ENCODE measurements at places on chromosomes 5 and 9.

GRCh38 chr9:72788966-72789735, 163.7 kb downstream of the ALDH1A1 start:
- DNase-seq, result no peak

GRCh38 chr9:94168203-94169000, 84.1 kb downstream of the PTPDC1 start:
- no peak for DNase-seq

DNA sequence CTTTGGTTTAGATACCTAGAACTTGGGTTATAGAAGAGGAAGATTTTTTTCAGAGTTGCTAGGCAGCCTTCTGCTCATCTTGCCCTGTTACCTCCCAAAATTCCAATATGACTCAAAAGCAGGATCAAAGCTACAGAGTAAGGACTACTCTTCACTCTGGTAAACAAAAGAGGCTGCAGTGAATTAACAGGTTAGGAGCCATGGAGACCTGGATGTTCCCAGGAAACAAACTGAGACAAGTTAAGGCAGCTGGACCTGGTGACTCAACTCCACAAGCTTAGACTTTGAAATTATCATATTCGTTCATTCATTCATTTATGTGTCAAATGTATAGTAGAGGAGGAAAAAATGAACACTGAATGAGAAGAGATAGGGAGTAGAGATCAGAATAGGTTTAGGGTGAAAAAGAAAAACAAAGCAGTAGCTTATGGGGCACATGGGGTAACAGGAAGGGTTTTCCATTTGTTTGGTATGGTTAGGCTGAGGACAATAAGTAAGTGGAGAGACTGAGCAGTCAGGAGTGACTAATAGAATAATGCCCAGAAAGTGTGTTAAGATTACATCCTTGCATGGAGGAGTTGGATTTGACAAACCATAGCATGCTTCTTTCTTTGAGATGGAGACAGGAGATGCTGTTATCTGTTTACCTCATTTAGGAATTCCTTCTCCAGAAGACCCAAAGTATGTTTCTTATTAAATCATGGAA, 464.0 kb upstream of the ZNF608 start:
- no peak for DNase-seq

DNA sequence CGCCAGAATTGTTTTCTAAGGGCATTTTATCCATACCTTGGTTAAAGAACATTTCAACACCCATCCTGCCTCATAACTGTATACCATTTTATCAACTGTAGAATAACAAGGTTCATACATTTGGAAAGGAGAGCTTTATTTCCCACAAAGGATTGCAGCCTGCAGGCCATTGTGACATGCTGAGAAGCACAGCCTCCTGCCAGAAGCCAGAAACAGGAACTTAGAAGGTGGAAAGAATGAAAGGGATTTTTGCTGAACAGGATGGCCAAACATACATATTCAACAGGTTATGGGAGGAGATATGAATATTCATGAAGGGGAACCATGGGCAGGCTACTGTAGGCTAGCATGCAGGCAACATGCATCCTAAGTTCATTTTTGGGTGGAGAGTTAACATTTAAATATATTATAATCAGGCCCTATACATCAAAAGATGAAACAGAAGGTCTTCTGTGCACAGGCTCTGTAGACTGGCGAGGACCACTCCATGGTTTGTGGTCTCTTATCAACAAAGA, 59.9 kb upstream of the DIRAS2 start:
- no peak for DNase-seq

GRCh38 chr9:113564498-113565237, 101.1 kb downstream of the RGS3 start:
- no peak for DNase-seq

- no peak for DNase-seq
Measured at GRCh38 chr5:178785999-178786398, 55.5 kb upstream of the ZNF354A start.

DNA sequence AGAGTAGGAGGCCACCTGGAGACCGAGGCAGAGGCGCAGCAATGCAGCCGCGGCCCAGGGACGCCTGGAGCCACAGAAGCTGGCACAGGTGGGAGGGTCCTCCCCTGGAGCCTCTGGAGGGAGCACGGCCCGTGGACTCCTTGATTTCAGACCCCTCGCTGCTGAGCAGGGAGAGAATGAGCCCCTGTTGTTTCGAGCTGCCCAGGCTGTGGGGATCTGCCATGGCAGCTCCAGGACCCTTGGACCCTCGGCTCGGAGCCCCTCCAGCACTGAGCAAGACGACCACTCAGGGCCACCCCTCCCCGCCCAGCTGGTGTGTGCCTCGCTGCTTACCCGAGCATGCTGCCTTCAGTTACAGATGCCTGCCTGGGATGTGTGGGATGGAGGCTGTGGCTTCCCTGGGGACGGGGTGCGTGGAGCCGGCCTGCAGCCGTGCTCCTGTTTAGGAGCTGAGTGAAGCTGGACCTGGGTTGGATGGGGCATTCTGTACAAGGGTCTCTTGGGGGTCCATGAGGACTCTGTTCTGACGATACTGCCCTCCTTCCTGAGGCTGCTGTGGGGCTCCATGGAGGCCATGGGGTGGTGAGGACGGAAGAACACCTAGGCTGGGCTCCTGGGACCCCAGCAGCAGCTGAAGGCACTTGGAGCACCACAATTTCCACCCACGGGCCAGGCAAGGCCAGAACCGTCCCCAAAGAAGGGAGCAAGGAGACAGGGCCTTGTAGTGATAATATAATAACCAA, 115.1 kb upstream of the LPCAT1 start:
- no peak for DNase-seq

- DNase-seq, result no peak
Measured at GRCh38 chr9:124709292-124709690, 61.8 kb downstream of the NR6A1 start.

GRCh38 chr5:132099905-132100304, 26.3 kb downstream of the CSF2 start:
- no peak for DNase-seq

DNA sequence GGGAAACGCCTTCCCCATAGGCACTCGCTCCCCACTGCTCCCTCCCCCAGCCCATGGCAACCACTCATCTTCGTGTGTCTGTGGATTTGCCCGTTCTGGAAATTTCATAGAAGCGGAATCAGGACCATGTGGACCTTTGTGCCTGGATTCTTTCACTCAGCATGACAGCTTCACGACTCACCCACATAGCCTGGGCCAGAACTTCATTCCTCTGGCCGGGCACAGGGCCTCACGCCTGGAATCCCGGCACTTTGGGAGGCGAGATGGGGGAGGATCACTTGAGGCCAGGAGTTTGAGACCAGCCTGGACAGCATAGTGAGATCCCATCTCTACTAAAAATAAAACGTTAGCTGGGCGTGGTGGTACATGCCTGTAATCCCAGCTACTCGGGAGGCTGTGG, 12.1 kb upstream of the DIPK1B start:
- DNase-seq, result no peak

DNA sequence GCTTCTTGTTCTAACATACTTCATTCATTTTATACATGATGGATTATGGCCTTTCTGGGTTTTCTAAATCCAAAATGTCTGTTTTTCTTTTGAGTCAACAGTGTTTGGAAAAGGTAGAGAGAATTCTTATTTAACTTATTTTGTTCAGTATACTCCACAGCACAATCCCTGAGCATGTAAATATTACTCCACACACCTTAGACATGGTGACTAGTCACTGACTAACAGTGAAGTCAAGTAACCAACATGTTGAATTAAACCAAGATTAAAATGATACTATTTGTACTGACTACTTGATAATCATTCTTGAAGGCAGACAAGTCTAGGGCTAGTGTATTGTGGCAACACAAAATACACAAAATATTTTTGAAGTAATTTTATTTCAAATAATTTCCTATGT, 55.0 kb downstream of the HAPLN1 start:
- DNase-seq, result no peak

Data from stimulated activated CD4-positive, alpha-beta T cell treated with anti-CD3 and anti-CD28 coated beads, Interleukin-15, amount 100 ng/mL, for 1 hour (primary cell).